Testis (tissue), 5 donors: ENCODE measurements at places on chromosomes 7 and 10. TPM values are rescaled to one million over a fixed set of nuclear protein-coding genes. Genes with fewer than 3 reads are reported as not detected.

PDE6C gene
- polyA plus RNA-seq, result 0.09 TPM

OGDHL gene
- 6.4 TPM for polyA plus RNA-seq

FAM13C gene
- 12.9 TPM for polyA plus RNA-seq

FERD3L gene
- polyA plus RNA-seq, result not detected

HOGA1 gene
- polyA plus RNA-seq, result 1.5 TPM
